Right cardiac atrium (tissue), 5 donors: ENCODE measurements at places on chromosomes 11 and 22.
A peak's percentile ranks its signal among the peaks of the same experiment; 100 is the strongest.

GRCh38 chr11:63871962-63872799 lies 33.3 kb downstream of the MARK2 start:
- peak; percentile 83 for DNase-seq

- DNase-seq, result peak; percentile 39
These were observed 684 bp downstream of the TNFRSF13C start for GRCh38 chr22:41925783-41926460.

- DNase-seq, result peak; percentile 27
These were observed 16.9 kb downstream of the DAGLA start for GRCh38 chr11:61697078-61697502.

GRCh38 chr11:6925636-6926207 lies 504 bp upstream of the ZNF215 start:
- no peak for DNase-seq

DNA sequence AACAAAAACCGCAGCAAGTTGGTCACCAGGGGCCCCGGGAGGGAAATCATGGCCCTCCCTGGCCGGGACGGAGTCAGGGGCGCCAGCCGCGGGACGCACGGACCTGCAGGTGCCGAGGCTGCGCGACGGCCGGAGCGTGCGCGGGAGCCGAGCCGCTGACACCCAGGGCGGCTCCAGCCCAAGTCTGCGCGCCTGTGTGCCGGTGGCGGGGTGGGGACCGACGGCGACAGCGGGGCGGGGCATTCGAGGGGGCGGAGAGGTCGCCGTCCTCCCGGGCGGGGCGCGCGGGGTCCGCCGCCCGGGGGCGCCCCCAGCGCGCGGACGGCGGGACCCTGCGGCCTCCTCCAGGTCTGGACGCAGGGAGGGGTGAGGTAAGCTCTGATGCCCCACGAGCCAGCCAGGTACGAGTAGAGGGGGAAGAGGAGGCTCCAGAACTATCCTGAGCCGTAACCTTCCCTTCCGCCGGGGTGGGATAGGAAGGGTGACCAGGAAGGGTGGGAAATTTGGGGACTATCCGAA lies at the start of gene ESAM:
ESAM (minus strand) TSS at position 186 of the 519 bp plus-strand sequence; CDS start at position 50, 136 bp downstream.
- peak; percentile 58 for DNase-seq

- no peak for DNase-seq
These were observed 49.9 kb downstream of the TRAF6 start for GRCh38 chr11:36460220-36460619.

GRCh38 chr11:63536669-63537292 lies at the start of gene PLAAT4:
Gene PLAAT4 (plus strand): TSS chr11:63536808. CDS start chr11:63536869, 61 bp downstream.
- peak; percentile 61 for DNase-seq

DNA sequence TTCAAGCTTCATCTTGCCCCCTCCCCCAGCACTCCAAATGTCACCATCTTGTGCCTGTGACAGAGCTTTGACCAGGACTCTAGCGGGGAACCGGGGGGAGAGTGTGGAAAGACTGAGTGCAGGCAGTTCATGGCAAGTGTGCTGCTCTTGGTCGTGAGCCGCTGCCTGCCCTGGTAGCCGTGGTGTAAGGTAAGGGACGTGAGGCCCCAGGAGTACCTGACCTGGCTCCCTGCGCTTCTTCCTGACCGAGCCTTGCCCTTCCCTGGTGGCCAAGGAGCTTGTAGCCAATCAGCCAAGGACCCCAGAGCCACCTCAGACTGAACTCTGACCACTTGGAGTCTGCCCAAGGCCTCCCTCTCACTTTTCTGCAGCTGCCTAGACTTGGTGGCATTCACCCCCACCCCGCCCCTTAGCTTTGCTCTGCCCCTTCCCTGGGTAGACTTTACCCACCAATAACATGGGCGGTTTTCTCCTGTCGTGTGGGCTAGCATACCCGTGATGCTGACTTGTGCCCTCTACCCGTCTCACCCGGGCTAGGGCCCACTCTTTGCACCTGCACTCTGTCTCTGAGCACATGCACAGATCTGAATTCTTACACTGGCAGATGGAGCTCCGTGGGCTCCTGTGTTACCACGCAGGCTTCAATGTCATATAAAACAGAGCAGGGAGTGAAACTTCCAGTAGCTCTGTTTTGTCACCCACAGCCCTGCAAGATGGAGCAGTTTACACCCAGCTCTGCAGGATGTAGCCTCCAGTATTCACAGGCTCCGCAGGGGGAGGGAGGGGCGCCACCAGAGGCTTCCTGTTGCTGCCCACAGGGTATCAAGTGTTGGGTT lies 1.5 kb downstream of the DGKZ start:
- DNase-seq, result peak; percentile 76

GRCh38 chr11:120057028-120057330 lies 80.9 kb downstream of the TRIM29 start:
- DNase-seq, result no peak

GRCh38 chr11:1338201-1339065 lies 29.0 kb upstream of the TOLLIP start:
- no peak for DNase-seq

- no peak for DNase-seq
These were observed 1237.9 kb downstream of the FAM181B start for GRCh38 chr11:81495699-81496292.
